ENCODE measurements at places on chromosomes 1 and 21. TPM values are rescaled to one million over a fixed set of nuclear protein-coding genes. Genes with fewer than 3 reads are reported as not detected.

The ST6GALNAC3 gene
- 3.1 TPM for total RNA-seq

The LORICRIN gene
- total RNA-seq, result not detected

The SLC45A3 gene
- 1.7 TPM for total RNA-seq

The VCAM1 gene
- 24.8 TPM for total RNA-seq

The CRP gene
- total RNA-seq, result not detected

The SPATA46 gene
- not detected for total RNA-seq

- DNase-seq, result no peak
Measured at GRCh38 chr1:184186167-184186566, 134.6 kb downstream of the TSEN15 start.

DNA sequence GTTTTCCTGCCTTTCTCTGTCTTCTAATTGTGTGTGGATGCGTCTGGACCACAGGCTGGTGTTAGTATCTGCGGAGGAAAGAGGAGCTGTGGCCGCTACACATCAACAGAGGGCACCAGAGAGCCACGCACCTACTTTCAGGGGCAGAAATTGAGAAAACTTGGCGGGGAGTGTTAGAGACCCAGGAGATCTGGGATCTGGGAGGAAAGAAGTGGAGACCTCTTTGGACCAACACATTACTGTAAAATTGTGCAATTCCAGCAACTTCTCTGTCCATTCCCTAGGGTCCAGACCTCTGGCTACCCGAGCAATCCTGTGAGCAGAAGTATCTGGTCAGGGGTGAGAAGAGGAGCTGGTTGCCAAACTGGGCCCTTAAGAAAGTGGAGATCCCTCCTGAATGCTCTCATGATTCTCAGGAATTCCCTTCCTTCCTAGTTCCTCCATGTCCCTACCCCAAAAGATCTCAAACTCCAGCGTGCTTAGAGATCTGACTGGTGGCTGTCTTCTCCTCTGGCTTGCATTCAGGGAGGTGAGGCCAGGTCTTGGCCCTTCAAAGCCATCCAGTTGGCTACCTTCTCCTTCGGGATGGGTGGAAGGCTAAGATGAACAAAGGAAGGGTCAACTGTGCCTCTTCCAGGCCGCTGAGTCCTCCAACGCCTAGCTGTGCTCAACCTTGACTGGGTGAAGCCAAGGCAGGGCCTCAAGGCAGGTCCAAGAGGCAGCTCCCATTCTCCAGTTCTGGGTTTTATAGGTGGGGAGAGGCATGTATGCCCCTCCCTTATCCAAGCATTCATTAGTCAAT lies 1.2 kb upstream of the KIRREL1 start:
- DNase-seq, result peak; percentile 81

DNA sequence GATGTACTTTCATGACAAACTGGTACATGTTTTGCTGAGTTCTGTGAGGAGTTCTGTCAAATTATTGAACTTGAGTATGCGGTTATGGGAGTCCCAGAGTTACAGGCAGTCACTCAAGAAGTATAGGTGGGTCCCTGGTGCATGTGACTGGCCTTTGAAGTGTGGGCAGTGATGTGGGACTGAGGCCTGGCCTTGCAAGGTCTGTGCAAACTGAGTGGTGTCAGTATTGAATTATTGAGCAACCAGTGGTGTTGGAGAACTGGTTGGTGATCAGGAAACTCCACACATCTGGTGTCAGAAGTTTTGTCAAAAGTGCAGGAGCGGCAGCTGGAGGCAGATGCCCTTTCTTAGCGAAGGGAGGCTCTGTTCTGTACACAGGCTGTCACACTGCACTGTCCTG lies 5.2 kb downstream of the ZNF678 start:
- no peak for DNase-seq

DNA sequence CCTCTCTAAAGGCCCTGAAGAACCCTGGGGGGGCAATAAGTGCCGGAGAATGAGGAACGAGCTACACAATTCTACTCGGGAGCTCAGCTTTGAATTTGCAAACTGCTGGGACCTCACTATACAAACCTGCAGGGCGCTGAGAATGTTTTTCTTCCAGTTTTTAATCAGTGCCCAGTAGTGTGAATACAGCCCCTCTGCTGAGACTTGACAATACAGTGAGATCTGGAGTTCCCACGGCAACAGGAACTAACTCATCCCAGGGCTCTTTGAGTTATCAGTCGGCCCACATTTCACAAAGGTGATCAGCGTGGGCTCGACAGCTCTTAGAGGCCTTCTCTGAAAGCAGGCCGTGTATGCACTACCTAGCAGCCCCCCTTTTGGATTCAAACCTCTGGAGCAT lies 41.7 kb downstream of the TMEM53 start:
- no peak for DNase-seq

GRCh38 chr1:214540324-214540723 lies 11.1 kb downstream of the PTPN14 start:
- DNase-seq, result no peak

DNA sequence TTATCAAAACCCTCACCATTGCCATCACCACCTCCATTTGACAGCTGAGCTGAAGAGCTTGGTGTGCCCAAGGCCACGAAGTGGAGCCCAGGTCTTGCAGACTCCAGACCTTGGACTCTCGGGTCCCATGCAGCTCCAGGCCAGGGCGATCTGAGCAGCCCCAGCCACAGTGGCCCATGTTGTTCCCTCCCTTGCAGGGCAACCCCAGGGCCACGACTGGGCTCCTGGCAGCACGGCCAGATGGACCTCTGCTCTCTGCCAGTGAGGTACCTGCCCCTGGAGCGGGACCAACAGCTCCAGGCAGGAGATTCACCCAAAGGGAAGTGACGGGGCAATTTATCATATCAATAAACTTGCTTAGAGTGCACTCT lies 182.7 kb upstream of the VAMP3 start:
- no peak for DNase-seq

- DNase-seq, result no peak
Measured at GRCh38 chr1:52216907-52217458, 75.1 kb downstream of the ZFYVE9 start.

DNA sequence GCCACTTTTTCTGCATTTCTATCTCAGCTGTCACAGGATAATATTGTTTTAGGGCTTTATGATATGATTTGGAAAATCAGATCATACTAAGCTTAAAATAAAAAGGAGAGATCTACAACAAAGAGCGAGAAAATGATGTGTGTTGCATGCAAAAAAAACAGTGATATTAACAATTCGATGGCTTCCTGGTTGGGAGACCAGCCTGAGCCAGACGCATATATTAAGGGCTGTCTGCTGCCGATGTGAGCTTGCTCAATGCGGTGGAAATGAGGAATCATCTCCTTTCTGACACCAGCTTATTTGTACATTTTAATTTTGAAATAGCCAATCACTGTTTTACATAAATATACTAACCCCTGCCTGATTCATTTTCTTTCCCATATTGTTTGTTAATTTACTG lies 862.6 kb downstream of the USP25 start:
- DNase-seq, result no peak

DNA sequence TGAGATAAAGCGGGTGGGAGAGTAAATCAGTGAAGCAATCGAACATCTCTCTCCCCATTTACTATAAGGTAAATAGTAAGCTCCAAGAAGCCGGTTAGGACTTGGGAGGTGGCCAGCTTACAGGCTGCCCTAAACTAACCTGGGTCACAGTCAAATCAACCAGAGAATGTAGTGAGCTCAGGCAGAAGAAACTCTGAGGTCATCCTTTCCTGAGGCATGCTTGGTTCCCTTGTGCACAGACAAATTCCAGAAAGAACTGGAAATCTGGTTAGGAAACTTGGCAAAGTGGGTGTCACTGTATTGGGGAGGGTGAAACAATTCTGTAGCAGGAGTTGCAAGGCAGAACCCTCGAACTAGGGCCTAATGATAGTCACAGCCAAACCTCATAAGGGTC lies 72.5 kb downstream of the NTMT2 start:
- DNase-seq, result peak; percentile 82

DNA sequence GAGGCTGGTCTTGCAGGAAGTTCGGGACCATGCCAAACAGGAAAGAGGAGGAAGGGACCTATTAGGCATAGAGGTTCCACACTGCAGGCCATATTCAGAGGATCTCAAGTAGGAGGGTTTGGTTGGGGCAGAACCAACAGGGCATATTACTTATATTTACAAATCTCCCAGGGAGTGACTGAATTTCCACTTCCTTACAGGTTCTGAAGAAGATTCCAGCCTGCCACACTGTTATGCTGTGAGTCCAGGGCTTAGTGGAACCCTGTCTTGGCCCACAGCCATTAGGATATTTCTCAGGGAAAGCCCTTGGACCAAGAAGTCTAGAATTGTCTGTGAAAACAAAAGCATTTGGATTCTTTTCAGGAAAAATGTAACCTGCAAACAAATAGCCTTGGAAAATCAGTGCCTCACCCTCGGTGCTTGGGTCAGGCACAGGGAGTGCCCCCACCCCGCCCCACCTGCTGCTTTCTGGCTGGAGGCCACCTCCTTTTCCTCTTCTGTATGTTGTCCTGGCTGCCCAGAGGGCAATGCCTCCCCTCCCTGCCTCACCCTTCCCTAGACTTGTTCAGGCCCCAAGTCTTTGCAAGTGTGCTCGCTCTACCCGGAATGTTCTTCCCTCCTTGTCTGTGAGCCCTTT lies 41.0 kb upstream of the JUN start:
- no peak for DNase-seq

GRCh38 chr1:11944358-11944931 lies 9.9 kb downstream of the PLOD1 start:
- DNase-seq, result no peak

DNA sequence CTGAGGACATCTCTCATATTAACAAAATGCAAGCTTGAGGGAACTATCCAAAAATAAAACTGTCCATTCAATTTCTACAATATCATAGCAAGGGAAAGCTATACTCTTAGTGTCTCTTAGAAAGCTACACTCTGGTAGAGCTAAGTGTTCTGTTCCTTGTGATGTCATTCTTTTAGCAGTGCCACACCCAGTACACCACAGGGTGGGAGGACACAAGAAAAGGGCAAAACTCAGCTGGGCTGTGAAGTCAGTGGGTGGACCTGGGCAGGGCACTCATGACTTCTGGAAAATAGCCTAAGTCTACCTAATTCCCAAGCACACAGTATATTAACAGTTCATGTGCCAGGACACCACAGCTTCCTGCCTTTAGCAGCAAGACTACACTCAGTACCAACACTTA lies 42.2 kb upstream of the TNFSF4 start:
- peak; percentile 51 for DNase-seq

DNA sequence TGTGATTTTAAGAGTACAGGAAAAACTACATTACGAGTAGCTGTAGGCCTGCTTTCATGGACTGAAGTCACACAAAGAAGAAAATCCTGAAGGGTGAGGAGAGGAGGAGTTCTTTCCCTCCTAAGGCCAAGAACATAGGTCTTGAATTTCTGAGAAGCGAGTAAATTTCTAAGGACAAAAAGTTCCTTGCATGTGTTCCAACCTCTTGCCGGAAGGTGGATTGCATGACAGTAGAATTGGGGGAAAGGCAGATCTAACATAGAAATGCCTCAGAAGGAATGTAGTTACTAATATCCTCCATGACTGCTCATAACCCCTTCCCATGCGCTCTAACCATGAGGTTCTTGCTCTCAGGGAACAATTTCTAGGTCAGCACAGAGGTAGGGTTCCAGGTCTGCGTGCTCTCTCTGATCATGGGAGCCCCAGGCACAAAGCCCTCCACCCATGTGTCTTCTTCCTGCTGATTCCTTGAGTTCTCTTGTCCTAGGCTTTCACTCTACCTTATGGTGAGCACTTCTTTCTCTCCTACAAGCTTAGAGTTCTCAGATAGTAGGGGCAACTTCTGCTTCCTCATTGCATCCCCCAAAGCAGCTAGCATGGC lies 13.7 kb downstream of the CD2 start:
- DNase-seq, result no peak

Measured in fibroblast of the aortic adventitia (primary cell).